Kidney (tissue), 22 donors: ENCODE measurements at places on chromosomes 12 and 14.
A peak's percentile ranks its signal among the peaks of the same experiment; 100 is the strongest.

DNA sequence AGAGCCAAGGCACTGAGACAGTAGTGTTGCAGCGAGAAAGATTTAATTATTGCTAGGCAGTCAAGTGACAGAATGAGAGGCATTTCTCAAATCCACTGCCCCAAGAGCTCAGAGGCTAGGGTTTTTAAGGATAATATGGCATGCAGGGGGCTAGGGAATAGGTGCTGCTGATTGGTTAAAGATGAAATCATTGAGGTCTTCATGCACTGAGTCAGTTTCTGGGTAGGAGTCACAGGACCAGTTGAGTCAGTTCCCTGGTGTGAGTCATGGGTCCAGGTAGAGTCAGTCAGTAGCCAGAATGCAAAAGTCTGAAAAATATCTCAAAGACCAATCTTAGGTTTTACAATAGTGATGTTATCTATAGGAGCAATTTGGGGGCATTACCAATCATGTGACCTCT, 323.8 kb downstream of the RGS6 start:
- no peak for DNase-seq

- DNase-seq, result no peak
Measured at GRCh38 chr12:83388551-83388950, 701.8 kb downstream of the TMTC2 start.

DNA sequence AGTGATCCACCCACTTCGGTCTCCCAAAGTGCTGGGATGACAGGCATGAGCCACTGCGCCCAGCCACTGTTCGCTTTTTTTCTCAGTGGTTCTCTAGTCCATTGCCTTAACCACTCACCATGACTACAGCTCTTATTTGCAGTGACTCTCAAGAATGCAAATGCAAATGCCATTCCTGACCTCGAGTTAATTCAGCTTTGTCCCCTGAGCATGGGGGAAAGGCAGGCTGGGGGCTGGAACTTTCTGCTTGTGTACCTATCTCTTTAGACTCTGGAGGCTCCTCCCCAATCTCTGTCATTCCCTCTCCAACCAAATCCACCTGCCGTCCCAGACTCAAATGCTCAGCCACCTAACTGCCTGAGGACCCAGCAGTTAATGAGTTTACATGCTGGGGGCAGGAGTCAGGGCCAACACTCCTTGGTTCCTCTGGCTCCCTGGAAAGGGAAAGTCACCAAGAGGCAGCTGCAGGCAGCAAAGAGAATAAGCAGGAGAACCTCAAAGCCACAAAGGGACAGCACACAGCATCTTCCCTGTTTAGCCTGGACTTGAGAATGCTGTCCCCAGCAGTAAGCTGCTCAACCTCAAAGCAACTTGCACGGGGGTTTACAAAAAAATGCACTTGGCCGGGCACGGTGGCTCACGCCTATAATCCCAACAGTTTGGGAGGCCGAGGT, 5.3 kb upstream of the HNF1A start:
- DNase-seq, result peak; percentile 88

DNA sequence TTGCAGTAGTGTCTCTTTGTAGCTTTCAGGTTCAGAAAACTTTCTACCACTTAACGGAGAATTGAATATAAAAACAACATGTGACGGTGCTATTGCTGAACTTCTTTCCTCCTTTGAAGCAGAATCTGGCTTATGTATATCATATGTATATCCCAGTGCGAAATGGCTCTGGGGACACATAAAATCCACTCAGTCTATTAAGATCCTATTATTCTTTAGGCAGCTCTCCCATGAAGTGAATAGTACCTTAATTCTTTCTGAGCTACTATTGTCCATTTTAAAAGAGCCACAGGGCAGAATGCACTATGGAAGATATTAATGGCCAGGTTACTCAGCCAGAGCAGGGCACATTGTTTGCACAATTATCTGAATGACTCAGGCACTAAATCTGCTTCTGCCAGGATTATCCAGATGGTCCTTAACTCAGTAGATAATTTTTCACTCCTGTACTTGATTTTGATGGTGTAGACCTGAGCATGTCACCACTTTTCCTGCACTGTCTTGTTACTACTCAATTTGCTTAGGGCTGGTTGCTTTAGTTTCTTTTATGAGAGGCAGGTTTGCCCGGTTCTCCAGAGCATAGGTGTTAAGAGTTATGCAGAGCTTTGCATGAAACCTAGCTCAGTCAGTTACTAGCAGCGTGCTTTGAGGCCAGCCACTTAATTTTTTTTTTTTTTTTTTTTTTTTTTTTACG, 5.5 kb downstream of the CNTN1 start:
- no peak for DNase-seq

GRCh38 chr12:132908145-132909029, 21.0 kb upstream of the CHFR start:
- DNase-seq, result peak; percentile 99

- DNase-seq, result no peak
Measured at GRCh38 chr14:102277874-102278630, 26.9 kb downstream of the MOK start.

DNA sequence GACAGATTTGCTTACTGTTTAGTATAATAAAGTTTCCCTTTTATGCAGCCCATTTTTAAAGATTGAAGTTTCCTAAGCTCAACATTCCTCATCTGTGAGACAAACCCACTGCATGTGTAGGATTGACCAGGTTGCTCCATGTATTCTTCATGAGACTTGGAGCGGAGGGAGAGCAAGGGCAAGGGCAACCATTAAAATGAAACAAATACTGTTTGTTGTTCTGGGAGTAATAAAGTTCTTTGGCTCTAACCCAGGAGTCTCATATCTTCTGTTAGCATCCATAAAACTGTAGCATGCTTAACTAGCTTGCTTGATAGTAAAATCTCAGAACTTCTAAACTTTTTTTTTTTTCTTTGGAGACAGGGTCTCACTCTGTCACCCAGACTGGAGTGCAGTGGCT, 74.2 kb downstream of the NTS start:
- no peak for DNase-seq

DNA sequence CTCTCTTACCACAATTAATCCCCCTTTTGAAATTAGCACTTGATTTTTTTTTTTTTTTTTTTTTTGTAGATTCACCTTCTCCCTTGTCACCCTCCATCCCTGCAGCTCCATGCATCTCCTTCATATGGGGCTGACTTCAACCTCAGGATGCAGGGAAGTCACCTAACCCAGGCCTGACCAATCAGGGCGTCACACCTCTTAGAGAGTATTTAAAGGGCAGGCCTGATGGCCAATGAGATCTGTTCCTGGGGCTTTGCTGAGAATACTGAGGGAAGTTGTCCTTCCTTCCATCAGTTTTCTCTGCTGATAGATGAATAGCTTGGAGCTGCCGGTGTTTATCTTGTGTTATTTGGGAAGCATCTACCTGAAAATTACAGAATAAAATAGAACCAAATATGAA, 1104.7 kb upstream of the TMEM132C start:
- DNase-seq, result no peak

- DNase-seq, result peak; percentile 54
Measured at GRCh38 chr14:68394764-68395143, 398.1 kb downstream of the ZFP36L1 start.

GRCh38 chr12:98002887-98003493, 512.4 kb upstream of the TMPO start:
- DNase-seq, result peak; percentile 57

GRCh38 chr12:15853877-15854276, 28.3 kb upstream of the STRAP start:
- DNase-seq, result no peak

DNA sequence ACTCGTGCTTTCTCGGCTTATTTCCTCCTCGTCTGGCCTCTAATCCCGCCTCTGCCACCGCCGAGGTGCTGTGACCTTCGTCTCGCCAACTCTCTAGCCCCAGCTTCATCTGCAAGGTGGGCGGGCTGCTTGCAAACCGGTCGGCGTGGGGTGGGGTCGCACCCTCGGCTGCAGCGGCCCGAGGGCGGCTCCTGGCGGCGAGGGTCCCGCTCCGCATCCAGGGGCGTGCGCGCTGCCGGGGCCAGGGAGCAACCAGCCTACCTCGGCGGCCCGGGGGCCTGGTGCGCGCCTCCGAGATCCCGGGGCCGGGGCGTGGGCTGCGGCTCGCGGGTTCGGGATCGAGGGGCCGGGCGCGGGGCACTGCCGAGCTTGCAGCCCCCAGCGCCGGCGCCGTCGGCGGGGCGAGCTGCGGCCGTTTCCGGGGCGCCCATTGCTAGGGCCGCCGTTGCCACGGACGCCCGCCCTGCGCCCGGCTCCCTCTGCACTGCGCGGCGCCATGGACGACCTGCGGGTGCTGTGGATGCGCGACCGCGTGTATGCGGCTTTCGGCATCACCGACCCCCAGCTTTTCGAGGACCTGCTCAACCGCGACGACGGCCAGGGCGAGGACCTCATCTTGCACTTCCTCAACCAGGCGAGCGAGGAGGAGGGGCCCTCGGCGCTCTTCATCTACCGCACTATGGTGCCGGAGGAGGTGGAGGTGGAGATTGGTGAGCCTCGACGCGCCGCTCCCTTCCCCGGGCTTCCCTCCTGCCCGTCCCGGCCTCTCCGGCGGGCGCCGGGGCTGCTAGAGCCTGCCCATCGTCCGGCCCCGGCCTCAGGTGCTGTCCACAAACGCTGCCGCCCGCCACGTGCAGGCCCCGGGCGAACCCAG, at the start of gene DNAH10:
Gene DNAH10, plus strand, starts transcription at position 461 of the 874 bp plus-strand sequence. Its CDS starts 36 bp downstream, at position 497.
- peak; percentile 84 for DNase-seq

GRCh38 chr14:92754966-92755365, 6.5 kb upstream of the LGMN start:
- DNase-seq, result no peak

- DNase-seq, result peak; percentile 70
Measured at GRCh38 chr12:52870361-52871290, 21.8 kb upstream of the KRT78 start.

- no peak for DNase-seq
Measured at GRCh38 chr12:48991247-48992050, 7.7 kb downstream of the DDN start.

DNA sequence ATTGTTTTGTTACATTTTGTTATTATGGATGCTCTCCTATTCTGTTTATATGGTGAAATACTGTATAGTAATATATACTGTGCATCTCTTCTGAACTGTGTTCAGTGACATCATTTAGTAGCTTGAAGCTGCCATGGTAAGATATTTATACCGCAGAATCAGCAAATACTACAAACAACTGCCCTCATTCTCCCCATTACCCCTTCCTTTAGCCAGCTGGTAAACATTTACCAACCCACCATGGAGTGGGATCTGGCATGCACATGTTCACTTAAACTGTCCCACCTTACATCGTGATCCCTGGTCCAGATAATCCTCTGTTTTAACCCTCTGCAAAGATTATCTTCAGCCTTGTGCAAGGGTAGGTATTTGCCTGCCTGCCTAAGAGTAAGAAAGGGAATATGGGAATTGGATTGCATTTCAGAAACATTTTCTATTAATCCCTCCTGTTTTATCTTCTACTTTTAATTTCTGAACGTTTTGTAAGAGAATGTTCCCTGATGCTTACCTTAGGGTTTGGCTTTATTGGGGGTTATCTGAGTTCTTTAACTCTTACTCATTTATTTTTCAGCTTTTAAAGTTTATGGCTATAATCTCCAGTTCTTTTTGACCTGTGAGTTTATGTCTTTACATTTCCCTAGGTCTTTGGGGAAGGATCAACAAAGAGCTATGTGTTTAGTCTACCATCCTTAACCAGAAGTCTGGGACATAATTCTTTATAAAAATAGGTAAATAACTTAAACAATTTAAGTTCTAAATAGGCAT, 46.5 kb downstream of the FBXO34 start:
- DNase-seq, result no peak

DNA sequence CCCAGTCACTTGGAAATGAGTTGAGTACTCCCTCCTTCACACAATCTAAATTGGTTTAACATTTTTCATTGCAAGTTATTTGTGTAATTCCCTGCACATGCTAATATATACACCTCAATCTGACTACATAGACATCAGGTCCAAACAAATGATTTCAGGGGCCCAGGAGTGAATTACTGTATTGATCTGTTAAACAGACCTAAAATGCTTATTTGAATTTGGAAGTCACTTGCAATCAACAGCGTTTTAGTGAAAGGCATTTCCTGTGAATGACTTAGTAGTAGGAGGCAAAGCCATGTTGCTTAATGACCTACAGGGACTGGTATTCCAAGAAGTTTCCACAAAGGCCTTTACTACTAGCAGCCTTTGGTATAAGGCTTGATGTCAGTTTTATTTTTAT, 22.6 kb upstream of the SLC15A5 start:
- no peak for DNase-seq

DNA sequence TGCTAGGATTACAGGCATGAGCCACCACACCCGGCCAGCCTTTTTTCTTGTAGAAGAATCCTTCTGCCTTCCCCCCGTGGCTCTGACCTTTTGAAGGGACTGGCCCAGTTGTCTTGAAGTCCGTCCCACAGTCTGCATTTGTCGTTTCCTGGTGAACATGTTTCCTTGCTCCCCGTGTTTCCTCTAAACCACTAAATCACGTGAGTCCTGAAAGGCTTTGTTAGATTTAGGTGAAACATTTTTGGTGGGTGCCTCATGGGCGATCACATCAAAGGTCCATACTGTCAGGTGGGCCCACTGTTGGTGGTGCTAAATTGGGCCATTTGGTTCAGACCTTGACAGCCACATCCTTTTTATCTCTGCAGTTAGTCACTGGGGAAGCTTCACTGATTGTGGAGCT, 26.3 kb downstream of the MLXIP start:
- no peak for DNase-seq

DNA sequence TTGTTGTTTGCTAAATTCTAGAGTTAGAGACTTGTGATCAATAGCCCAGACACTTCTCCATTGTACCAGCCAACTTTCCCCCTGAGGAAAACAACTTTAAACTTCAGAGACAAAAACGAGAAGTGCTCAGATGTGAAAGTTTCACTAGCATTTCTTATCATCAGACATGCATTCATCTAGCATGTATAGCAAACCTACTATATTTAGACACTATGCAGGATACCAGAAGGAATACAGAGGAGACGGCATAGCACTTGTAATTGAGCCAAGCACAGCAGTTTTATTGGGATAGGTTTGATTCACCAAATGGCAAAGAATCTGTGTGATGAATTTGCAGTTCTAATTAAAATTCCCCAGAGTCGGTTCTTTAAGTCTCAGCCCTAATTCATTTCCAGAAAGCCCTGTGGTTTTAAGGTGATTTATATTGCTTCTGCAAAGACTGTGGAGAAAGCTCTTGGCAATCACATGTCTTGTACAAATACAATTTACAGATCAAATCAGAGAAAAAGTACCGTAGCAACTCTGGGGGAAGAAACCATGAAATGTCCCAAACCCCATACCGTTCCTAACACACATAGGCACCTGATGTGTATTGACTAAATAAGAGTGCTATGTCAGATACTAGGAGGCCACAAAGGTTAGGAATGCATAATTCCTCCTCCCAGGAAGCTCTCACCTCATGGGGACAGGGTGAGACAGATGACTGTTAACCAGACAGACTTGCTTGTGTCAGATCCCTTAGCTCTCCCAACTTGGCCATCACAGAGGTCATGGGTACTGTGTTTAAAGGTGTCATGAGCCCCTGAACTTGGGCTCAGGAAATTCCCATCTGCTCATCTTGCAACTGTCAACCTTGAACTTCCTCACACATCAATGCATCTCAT, 69.6 kb upstream of the KRAS start:
- DNase-seq, result no peak

DNA sequence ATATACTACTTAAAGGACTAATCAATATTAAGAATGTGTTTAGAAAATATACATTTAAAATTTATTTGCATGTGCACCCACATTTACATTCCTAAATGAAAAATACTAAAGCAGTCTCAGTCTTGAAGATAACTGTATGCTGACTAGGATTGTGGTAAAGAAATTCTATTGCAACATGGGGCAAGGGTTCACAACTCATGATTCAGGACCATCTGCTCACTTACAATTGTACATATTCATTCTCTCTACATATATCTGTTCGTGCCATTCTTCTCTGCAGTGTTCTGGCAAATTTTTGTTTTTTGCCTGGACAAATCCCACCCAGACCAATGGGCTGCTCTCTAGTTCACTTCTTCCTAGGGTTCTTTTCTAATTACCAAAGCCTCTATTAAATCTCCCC, 417.2 kb upstream of the NOVA1 start:
- no peak for DNase-seq

GRCh38 chr14:55102141-55102621, 26.9 kb upstream of the LGALS3 start:
- peak; percentile 52 for DNase-seq
